GM10248 (cell line): ENCODE measurements at places on chromosomes 1 and 21.

GRCh38 chr1:204663644-204664383, 21.7 kb downstream of the LRRN2 start:
- DNase-seq, result no peak

GRCh38 chr1:78104322-78104721, 58.6 kb downstream of the GIPC2 start:
- no peak for DNase-seq

DNA sequence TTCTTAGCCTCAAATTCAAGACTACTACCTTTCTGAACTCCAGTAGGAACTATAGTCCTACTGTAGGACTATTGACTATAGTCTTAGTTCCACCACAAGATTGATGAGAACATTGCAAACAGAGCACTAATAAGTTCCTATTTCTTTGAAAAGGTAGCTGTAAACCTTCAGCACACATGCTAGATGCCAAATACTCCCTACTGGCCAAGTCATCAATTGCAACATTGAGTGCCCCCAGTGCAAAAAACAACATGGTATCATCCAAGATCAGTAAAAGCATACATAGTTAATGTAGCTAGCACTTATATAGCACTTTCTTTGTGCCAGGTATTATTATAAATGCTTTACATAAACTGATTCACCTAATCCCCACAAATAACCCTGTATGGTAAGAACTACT, 99.8 kb downstream of the MRPL39 start:
- DNase-seq, result no peak

DNA sequence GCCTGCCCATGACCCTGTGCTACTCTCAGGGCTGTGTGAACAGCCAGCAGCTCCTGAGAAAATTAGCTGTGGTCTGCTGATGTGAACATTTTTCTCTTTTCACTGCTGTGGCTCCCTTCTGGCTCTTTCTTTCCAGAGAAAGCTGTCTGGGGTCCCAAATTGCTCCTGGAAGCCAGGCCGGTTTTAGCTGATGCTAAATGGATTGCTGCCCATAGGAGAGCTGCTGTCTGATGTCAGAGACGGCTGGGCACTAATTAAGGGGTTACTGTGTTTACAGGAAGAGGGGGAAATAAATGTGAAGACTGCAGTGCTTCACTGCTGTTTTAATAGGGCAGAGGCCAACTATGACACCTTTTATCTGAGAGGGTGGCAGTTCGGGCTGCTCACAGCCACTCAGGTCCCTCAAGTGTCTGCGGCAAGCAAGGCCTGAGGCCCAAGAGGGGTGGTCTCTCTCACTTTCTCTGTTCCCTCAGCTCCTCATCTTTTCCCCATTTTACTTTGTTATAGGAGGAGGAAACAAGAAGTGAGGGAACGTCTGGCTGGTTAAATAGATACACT, 106.0 kb upstream of the GNG12 start:
- no peak for DNase-seq

GRCh38 chr1:223827193-223827663, 18.5 kb downstream of the TP53BP2 start:
- no peak for DNase-seq

DNA sequence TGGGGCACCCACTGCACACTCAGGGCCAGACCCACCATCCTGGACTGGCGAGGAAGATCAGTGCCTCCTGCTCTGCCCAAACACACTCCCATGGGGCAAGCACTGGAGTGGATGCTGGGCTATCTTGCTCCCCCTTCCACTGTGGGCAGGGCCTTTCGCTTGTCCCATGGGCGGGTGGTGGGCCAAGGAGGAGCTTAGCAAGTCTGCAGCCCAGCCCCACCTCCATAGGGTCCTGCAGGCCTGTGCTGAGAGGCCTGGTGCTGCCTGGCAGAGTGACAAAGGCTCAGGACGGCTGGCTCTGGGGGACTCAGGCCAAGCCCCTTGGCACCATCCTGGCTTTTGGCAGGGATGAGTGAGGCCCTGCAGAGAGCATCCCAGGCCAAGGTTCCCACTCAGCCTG, 89.4 kb downstream of the PTPRU start:
- DNase-seq, result no peak
